NCI-H2029 (cell line): ENCODE measurements at places on chromosomes 4 and X.

GRCh38 chr4:128355305-128355704 lies 67.7 kb upstream of the PGRMC2 start:
- DNase-seq: no peak

- DNase-seq: no peak
Observed at GRCh38 chrX:49106930-49107329, 16.6 kb downstream of the GPKOW start.

DNA sequence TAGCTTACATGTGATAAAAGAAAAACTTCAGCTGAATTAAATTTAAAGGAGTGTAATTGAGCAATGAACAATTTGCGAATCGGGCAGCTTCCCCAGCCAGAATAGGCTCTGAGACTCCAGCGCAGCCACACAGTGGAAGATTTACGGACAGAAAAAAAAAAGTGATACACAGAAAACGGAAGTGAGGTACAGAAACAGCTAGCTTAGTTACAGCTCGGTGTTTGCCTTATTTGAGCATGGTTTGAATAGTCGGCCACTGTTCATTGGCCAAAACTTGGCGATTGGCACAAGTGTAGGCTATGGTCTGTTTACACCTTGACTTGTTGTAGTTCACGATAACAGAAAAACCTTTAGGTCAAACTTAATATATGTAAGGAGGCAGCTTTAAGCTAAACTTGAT lies 16.7 kb upstream of the SUPT20HL1 start:
- DNase-seq: no peak

- no peak for DNase-seq
Observed at GRCh38 chrX:34350561-34351335, 218.6 kb upstream of the FAM47A start.

- DNase-seq: no peak
Observed at GRCh38 chr4:186844059-186844681, 120.5 kb upstream of the FAT1 start.

DNA sequence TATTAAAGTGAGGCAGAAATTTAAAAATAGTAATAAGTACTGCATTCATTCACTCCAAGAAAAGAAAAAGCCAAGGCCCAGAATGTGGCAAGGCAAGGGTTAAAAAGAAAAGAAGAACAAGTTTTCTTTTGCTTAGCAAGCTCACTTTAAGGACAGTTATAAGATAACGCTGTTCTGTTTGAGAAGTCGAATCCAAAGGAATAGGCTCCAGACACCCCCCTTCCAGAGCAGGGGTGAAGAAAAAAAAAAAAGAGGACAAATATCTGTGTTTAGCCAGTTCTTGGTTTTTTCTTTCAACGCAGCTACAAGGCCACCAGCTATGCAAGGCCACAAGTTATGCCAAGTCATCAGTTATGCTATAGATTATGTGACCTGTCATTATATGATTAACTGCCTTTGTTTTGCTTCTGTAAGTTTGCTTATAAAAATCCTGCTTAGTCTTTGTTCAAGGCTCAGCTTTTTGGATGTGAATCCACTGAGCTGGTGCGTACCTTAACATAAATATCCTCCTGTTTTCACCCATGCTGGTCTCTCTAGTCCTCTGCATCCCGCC lies 1.4 kb downstream of the GRK4 start:
- DNase-seq: no peak

- no peak for DNase-seq
Observed at GRCh38 chrX:40299641-40300046, 201.9 kb upstream of the BCOR start.

DNA sequence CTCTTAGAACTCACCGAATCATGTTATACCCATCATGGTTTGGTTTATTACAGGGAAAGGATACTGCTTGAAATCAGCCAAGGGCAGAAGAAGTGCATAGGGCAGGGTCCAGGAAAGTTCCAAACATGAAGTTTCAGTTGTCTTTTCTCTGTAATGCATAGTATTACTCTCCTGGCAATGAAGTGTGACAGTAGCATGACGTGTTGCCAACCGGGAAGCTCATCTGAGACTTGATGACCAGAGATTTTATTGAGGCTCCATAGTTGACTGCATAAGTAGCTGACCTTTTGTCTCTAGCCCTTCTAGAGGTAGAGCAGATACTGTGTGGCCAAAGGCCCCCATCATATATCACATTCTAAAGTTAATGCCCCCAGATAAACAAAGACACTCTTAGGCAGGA lies 72.1 kb downstream of the BEND4 start:
- DNase-seq: no peak

GRCh38 chrX:74277320-74277719 lies 26.7 kb upstream of the ZCCHC13 start:
- no peak for DNase-seq

GRCh38 chrX:17547658-17548057 lies 172.7 kb downstream of the NHS start:
- no peak for DNase-seq

DNA sequence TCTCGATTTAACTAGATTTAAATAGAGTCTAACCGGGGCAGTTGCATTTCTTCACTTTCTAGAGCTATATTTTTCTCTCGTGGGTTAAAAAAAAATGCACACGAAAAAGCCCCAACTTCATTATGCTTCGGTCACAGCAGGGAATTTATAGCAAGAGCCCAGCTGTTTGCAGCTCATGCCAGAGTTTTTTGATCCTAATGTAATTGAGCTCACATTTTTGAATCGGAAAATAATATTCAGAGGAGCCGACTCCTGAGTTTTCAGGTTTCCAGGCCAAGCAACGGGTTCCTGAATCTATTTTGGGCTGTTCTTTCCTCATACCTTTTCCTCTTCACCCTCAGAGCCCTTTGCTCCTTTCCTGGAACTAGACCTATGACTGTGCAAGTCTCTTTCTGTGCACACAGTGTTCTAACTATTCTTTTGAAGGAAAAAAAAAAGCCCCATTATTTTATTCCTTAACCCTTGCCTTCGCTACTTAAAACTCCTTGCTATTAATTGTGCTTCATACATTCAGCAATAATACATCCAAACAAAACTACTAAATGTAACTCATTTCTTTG lies 27.5 kb upstream of the ESX1 start:
- DNase-seq: no peak

- no peak for DNase-seq
Observed at GRCh38 chrX:111823128-111823527, 52.9 kb upstream of the TRPC5OS start.

DNA sequence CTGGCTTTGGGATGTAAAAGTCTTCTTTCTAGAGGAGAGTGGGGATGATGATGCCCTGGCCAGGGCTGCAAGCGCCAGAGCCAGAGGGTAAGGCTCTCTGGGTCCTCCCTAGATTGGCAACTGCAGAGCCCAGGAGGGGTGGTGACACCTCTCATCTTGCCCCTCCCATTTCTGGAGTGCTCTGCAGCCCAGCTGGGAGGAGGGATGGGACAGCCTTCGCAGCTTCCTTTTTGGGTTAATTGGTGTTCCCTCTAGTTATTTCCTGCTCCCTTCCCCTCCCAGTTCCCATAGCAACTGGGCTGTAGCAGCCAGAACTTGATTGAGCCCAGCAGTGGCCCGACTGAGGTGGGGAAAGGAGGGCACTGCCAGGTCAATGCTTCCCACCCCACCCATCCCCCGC lies 19.2 kb downstream of the NALF2 start:
- DNase-seq: no peak

GRCh38 chrX:154008521-154008920 lies 11.2 kb downstream of the IRAK1 start:
- DNase-seq: no peak

- DNase-seq: peak; percentile 56
Observed at GRCh38 chr4:5995901-5996623, 22.2 kb downstream of the C4orf50 start.

GRCh38 chr4:171629737-171630136 lies 183.5 kb upstream of the GALNTL6 start:
- DNase-seq: no peak

DNA sequence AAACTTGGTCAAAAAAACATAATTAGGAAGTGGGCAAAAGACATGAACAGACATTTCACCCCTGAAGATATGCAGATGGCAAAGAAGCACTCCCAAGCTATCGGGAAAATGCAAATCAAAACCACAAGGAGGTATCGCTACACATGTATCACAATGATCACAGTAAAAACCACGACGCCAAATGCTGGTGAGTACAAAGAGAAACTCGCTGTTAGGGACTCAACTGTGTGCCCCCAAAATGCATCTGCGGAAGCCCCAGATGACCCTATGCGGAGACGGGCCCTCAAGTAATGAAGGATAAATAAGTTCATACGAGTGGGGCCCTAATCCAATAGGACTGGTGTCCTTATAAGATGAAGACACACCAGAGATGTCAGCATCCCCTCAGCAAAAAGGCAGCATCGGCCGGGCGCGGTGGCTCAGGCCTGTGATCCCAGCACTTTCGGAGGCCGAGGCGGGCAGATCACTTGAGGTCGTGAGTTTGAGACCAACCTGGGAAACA lies 10.2 kb downstream of the GAK start:
- DNase-seq: no peak

DNA sequence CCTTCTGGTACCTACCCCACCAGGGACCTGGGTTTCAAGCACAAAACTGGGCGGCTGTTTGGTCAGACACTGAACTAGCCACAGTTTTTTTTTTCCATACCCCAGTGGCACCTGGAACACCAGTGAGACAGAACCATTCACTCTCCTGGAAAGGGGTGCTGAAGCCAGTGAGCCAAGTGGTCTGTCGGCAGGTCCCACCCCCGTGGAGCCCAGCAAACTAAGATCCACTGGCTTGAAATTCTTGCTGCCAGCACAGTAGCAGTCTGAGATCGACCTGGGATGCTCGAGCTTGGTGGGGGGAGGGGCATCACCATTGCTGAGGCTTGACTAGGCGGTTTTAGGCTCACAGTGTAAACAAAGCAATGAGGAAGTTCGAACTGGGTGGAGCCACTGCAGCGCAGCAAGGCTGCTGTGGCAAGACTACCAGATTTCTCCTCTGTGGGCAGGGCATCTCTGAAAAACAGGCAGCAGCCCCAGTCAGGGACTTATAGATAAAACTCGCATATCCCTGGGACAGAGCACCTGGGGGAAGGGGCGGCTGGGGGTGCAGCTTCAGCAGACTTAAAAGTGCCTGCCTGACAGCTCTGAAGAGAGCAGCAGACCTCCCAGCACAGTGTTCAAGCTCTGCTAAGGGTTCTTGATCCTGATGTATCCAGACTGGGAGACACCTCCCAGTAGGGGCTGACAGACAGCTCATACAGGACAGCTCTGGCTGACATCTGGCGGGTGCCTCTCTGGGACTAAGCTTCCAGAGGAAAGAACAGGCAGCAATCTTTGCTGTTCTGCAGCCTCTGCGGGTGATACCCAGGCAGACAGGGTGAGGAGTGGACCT lies 223.0 kb downstream of the COX18 start:
- no peak for DNase-seq

- peak; percentile 49 for DNase-seq
Observed at GRCh38 chr4:157314906-157315305, 94.4 kb downstream of the GRIA2 start.

DNA sequence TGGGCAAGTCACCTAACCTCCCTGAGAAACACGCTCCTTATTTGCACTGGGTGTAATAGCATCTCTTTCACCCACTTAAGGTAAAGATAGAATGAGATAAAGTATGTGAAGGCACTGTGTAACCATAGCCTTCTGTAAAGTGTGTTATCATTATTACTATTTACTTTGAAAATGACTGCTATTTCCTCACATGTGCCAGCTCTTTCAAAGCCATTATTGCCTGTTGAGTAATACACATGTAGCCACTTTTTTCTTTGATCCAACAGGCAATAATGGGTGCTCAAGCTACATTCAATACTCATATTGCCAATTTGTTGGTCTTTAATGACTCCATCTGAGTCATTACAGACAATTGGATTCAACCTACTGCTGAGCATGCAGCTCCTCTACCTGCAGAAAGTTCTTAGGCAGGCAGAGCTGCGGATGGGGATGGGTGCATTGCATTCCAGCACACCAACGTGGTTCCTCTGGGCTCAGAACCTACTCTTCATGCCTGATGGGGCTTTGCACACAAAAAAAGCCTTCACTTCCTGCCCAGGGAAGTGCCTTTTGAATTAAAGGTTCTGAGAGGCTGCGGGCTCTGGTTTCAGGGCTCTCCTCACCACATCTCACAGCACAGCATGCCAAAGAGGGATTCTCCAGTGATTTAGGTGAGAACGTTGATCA lies 9.7 kb downstream of the PTCHD1 start:
- DNase-seq: no peak

DNA sequence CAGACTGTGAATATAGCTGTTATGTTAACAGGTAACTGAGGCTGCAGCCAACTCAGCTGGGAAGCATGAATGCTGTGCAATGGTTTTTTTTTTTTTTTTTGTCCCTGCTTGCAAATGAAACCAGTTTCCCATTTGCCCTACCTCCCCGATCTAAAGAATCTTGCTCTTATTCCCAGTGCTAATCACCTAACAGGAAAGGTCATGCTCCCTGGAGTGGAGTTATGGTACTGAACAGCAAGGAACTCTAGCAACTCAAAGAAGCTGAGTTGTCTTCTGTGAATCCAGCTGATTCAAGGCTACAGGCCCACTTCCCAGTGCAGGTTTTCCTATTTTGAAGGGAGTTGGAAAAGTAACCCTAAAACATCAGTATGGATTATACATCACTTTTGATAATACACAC lies 52.1 kb downstream of the HTR2C start:
- DNase-seq: no peak

GRCh38 chr4:185079271-185079905 lies 61.1 kb downstream of the HELT start:
- DNase-seq: no peak

DNA sequence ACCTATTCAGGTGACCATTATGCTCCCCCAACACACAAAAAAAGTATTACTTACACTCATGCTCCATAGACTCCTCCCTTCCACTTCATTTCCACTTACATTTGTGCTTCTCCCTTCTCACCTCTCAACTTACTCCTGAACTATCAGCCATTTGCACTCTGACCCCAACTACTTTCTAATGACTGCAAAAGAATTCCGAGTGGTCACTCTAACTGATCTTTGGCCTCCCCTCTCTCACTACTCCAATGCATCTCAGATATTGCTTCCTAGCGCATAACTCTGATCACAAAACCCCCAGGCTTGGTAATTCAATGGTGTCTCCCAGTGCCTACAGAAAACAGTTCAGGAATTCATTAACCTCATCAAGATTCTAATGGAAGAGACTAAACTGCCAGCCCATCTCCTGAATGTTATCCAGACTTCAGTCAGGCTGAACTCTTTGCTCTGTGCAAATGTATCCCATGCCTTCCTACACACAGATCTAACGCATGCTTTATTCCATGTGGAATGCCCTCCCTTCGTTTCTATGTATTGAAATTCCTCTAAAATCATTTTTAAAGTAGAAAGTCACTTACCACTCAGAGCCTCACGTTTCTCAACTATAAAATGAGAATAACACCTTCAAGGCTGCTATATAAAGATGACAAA lies 61.1 kb downstream of the FRYL start:
- DNase-seq: no peak

GRCh38 chr4:90328558-90328957 lies 201.4 kb downstream of the CCSER1 start:
- peak; percentile 0 for DNase-seq

DNA sequence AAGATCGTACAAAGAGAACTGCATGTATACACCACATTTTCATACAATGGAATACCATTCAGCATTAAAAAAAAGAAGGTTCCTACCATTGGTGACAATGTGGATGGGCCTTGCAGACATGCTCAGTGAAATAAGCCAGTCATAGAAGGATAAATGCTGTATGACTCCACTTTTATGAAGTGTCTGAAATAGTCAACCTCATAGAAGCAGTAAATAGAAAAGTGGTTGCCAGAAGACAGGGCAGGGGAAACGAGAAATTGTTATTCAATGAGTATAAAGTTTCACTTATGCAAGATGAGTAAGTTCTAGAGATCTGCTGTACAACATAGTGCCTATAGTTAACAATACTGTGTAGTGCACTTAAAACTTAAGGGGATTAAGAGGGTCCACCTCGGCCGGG lies 257.5 kb upstream of the FTHL17 start:
- DNase-seq: no peak

GRCh38 chrX:107769581-107770317 lies 5.8 kb downstream of the TSC22D3 start:
- DNase-seq: no peak
